Stimulated activated CD4-positive, alpha-beta T cell treated with anti-CD3 and anti-CD28 coated beads, Interleukin-15, amount 100 ng/mL, for 48 hours (primary cell): ENCODE measurements at places on chromosomes 4 and X.

DNA sequence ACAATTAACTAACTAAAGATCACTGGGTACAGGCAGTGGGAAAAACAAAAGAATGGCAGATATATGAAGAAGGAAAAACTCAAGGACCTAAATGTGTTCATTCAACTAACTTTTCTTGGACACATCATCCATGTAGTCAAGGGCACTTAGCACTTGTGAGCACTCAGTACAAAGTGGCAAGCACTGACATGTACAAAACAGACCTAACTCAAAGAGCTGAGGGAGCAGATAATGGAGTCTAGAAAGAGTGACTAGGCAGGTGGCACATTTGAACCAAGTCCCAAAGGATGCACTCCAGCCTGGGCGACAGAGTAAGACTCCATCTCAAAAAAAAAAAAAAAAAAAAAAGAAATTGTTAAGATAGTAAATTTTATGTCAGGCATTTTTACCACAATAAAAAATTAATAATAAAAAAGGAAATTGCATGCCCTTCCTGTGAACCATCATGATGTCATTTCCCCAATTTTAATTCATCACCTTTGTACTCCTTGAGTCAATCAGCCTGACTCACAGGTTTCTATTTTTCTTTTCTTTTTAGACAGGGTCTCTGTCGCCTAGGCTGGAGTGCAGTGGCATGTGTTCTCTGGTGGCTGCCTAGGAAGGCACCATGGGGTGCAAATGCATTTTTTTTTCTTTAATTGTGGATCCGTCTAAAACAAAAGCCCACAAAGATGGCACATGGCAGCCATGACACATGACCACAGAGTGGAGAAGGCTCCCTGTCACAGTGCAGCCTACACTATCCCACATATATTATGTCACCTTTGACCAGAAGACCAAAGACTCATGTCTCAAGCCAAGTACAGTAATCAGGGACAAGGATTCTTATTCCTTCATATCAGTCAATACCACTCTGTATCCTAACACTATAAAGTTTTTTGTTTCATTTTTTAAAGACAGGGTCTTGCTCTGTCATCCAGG is 91.9 kb downstream of the CHST7 start:
- DNase-seq = no peak

DNA sequence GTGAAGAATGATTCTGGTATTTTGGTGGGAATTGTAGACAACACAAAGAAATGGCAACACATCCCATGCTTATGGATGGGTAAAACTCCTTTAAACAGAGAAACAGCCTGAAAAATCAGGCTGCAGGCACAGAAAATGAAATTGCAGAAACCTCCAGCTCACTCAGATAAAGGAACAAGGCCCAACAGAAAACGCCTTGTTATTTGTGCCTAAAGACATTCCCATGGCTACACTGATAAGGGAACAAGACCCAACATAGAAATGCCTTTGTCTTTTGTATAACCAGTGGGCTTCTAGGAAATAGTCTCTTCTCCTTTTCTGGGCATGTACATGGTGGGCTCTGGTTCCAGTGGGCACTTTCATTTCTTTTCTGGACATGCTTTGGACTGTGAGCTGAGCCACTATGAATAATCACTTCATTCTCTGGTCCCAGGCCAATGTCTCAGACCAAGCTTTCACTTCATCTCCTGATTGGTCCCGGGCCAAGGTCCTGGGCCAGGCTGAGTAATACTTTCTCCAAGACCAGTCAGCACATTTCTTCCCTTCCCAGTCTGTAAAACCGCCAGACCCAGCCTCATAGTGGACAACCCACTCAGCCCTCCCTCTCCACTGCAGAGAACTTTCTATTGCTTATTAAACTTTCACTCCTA is 160.5 kb downstream of the TBX22 start:
- DNase-seq = no peak

GRCh38 chrX:101176439-101176838 is 43.1 kb upstream of the DRP2 start:
- DNase-seq = no peak

GRCh38 chr4:167028976-167029375 is 205.3 kb downstream of the SPOCK3 start:
- no peak for DNase-seq

DNA sequence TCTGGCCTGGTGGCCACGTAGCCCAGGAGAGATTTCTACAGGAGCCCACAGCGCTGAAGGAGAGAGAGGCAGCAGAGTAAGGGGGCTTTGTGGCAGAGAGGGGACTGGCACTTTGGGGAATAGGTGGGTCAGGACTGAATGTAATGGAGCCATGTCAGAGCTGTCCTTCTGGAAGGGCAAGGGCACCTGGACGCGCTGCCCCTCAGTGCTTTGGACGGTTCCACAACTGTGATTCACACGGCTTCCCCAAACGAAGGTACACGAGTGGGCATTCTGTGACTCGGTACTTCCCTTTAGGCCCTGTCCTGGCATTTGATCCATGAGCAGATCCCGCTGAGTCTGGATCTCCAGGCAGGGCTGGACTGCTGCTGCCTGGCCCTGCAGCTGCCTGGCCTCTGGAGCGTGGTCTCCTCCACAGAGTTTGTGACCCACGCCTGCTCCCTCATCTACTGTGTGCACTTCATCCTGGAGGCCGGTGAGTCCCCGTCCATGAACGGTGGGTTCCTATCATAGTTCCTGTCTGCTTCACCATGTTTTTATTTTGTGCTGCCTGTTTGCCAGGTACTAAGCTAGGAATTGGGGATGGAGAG is 35.2 kb upstream of the MSANTD1 start:
- DNase-seq = no peak

- DNase-seq = no peak
Measured at GRCh38 chrX:68199062-68199848, 234.0 kb downstream of the OPHN1 start.

DNA sequence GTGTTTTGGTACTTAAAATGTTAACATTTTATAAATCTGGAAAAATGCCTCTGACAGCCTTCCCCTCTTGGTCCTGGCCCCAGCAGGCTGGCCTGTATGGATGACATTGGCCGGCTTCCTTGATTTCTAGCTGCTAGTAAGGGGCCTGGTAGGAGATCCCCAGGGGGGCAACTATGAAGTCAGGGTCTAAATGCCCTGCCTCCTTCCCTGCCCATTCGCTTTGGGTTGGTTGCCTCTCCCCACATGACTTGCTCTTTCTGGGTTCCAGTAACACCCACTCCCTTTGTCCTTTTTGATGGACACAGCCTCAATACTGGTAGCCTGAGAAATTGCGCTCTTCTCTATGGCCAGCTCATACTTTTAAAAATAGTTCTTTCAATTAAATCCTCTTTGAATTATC is 78.0 kb upstream of the MAD2L1 start:
- DNase-seq = no peak

DNA sequence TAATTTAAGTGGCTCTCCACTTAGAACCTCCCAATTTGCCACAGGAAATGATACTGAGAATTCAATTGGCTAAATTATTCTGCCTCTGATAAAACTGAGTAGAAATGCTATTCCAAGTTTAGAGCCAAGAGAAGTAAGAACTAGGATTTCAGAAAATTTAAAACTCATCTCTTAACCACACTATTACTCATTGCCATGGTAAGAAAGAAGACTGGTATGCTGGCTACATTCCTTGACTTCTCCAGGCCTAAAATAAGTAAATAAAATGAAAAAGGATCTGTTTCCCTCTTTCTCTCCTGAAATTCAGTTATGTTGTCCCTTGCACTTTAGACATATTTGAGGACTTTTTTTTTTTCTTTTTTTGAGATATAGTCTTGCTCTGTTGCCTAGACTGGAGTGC is 23.3 kb downstream of the ZNF280C start:
- no peak for DNase-seq

GRCh38 chr4:10482913-10483312 is 25.7 kb upstream of the ZNF518B start:
- no peak for DNase-seq

DNA sequence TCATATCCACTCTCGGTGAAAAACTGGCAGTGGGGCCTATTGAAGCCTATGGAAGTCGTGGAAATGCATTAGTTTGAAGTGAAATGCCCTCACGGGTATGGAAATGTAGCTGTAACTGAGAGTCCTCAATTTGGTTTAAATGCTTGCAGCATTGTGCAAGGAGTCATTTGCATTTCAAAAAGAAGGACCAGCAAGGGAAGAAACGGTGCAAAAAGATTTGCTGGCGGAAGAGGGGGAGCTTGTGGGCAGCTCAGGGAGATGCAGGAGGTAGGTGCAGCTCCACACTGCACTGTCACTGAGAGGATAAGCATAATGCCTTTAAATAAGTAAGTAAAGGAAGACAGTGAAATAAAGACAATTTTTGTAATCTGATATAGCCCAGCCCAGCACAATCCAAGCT is 400.4 kb upstream of the DIPK2B start:
- DNase-seq = no peak

DNA sequence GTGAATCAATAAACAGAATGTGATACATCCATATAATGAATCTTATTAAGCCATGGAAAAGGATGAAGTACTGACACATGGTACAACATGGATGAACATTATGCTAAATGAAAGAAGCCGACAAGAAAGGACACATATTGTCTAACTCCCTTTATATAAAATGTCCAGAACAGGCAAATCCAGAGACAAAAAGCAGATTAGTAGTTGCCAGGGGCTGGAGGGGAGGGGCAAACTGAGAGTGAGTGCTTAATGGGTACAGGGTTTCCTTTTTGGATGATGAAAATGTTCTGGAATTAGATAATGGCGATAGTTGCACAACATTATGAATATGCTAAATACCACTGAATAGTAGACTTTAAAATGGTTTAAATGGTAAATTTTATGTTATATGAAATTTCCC is 17.4 kb downstream of the ADGRG4 start:
- no peak for DNase-seq

- no peak for DNase-seq
Measured at GRCh38 chr4:111676533-111676932, 468.7 kb upstream of the FAM241A start.
